ENCODE measurements at places on chromosomes 1 and 21. TPM values are rescaled to one million over a fixed set of nuclear protein-coding genes. Genes with fewer than 3 reads are reported as not detected.

The POFUT2 gene
- 15.8 TPM for total RNA-seq

The ANKRD65 gene
- not detected for total RNA-seq

The GRIK1 gene
- 0.11 TPM for total RNA-seq

The GNAT2 gene
- total RNA-seq = 0.18 TPM

The SYDE2 gene
- 2.0 TPM for total RNA-seq

The MNDA gene
- not detected for total RNA-seq

The ZC3H12A gene
- 3.4 TPM for total RNA-seq

The STYXL2 gene
- 0.03 TPM for total RNA-seq

The SPRR2D gene
- 39.8 TPM for total RNA-seq

The SGIP1 gene
- 0.16 TPM for total RNA-seq

The ALPL gene
- total RNA-seq = 0.29 TPM

Data from SK-MEL-5 (cell line).